ENCODE measurements at places on chromosomes 16 and 17.
A peak's percentile ranks its signal among the peaks of the same experiment; 100 is the strongest.

GRCh38 chr16:10182222-10183053 is at the start of gene GRIN2A:
Gene GRIN2A (minus strand): TSS chr16:10182428. CDS start chr16:10180411, 2,017 bp downstream.
- DNase-seq, result peak; percentile 2

GRCh38 chr17:21302711-21303425 is 18.4 kb downstream of the MAP2K3 start:
- no peak for DNase-seq

DNA sequence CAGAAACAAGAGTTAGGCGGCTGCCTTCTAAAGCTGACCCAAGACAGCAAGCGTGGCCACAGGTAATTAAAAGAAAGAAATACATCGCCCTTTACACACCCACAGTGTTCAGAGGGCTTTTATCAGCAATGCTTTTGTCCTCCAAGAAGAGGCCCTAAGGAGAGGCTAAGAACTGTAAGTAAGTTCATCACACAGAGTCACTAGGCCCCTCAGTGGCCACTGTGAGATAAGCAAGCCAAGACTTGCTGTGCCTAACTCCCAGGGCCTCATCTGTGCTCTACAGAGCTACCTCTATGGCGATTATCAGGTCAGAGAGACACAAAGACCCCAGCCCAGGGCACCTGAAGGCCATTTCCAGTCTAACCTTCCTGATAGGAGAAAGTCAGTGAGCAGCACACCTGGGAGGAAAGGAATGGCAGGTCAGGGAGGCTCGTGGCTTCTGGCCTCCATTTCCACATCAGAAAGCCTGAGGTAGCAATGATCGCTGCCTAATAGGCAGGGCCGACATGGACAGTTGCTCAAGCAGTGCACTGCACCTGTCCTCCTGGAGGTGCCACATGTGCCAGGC is 545.2 kb upstream of the CDH11 start:
- DNase-seq, result peak; percentile 41

- no peak for DNase-seq
Observed at GRCh38 chr17:364766-365165, 12.2 kb upstream of the RPH3AL start.

GRCh38 chr17:54749157-54749556 is 151.5 kb upstream of the TOM1L1 start:
- no peak for DNase-seq

DNA sequence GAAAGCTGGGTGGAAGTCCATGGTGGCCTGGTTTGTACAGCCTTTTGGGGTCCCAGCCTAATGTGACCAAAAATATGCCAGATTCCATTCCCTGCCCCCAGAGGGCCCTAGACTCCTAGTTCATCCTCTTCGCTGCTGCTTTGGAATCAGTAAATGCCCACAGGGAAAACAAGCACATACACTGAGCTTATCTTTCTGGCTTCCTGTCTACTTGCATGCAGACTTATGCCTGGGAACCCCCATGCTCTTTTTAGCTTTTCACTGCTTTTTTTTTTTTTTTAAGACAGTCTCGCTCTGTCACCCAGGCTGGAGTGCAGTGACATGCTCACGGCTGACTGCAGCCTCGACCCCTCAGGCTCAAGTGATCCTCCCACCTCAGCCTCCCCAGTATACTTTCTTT is 6.2 kb upstream of the CD300LG start:
- DNase-seq, result peak; percentile 75

DNA sequence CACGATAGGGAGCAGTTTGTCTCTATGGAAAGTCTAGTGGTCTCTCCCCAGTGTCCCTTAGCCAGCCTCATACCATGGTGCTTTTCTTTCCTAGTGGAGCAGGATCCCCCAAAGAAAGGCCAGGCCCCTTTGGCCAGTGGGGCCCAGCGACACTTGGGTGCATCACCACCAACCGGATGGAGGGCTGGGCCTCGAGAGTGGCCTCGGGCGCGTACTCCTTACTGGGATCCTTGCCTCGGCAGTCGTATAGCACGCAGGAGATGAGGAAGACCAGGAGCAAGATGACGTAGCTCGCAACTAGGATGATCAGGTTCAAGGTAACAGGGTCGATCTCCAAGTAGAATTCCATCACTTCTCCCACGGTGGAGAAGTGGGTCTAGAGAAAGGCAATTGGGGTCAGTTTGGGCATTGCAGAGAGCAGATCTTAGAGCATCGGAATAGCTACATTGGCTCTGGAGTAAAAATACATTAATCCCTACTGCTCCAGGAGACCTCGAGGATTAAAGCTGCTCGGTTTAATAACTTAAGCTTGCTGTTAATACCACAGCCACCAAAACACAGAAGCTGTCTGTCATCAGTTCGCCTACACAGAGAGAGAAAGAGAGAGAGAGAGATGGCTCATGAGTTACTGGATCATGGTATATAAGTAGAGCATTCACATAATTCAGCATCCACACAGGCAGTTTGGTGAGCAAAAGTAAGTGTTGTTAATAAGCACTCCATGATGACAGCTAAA is at the start of gene SMIM36:
Gene SMIM36, minus strand, starts transcription at position 467 of the 736 bp plus-strand sequence.
- DNase-seq, result no peak

- peak; percentile 50 for DNase-seq
Observed at GRCh38 chr17:80071116-80071841, 30.1 kb upstream of the GAA start.

DNA sequence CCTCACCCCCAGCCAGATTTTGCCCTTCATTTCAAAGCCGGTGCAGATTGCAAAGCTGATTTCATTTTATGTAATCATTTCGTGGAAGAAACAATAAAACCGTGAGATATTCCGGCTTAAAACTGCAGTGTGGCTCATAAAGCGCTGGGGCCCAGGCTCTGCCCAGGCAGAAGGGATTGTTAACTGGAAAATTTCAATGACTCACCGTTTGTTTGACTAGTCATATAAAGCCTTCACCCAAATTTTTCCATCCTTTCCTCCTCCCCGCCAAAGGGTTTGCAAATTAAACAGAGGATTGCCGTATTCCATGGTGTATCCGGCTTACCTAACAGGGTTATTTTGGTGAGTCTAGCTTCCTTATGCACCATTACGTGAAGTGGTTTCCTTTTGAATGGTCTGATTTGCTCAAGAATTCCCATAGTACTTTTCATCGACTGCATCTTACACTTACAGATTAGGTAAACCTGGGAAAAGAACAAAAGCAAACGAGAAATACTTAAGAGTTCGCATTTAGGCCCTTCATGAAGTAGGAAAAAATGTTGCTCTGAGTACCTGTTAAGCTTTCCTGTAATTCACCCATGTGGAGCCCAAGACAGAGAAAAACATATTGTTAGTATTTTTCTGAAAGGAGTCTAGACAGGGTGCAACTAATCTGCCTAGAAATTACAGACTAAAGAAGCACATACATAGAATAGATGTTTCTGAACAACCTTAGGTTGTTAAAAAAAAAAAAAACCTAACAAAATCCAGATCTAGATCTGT is 949 bp upstream of the GSPT1 start:
- DNase-seq, result no peak

DNA sequence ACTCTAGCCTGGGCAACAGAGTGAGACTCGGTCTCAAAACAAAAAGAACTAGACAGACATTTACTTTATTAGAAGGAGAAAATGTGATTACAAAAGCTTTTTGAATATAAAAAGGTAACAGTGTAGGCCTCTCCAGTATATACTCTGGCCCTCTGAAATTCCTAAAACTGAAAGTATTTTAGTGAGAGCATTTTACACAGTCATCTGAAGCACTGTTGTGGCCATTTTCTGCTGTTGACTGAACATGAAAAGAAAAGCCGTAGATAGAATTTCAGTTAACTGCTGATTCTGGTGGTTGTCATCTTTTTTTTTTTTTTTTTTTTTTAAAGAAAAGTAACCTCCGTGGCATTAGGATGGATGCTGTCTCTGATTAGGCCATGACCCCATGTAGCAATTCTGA is 15.6 kb downstream of the DUSP14 start:
- no peak for DNase-seq

DNA sequence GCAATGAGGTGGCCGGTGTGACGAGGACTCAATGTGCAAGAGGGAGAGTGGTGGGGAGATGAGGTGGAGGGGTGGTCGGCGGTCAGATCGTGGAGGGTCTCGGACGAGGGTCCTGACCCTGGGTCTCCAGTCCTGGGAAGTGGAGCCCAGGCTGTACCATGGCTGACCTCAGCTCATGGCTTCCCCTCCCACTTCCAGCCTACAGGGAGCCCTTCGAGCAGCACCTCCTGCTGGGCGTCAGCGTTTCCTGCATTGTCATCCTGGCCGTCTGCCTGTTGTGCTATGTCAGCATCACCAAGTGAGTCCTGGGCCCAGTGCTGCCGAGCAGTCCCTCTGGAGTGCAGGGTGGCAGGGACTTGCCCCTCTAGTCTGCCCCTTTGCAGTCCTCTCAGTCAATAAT is 41.8 kb downstream of the IL4R start:
- DNase-seq, result peak; percentile 53

- DNase-seq, result peak; percentile 7
Observed at GRCh38 chr17:56499799-56500388, 93.6 kb upstream of the NOG start.

GRCh38 chr16:89845417-89845816 is 17.1 kb downstream of the SPIRE2 start:
- no peak for DNase-seq

- no peak for DNase-seq
Observed at GRCh38 chr16:50489182-50489581, 59.0 kb upstream of the NKD1 start.

Measured in cardiac fibroblast (primary cell).